ENCODE measurements at places on chromosomes 11 and 22. TPM values are rescaled to one million over a fixed set of nuclear protein-coding genes. Genes with fewer than 3 reads are reported as not detected.

The FLRT1 gene
- polyA plus RNA-seq, result 2.8 TPM

The RASGRP2 gene
- 43.6 TPM for polyA plus RNA-seq

The COA4 gene
- polyA plus RNA-seq, result 81.9 TPM

The ISX gene
- not detected for polyA plus RNA-seq

The KDM4E gene
- 0.31 TPM for polyA plus RNA-seq

The TH gene
- 0.66 TPM for polyA plus RNA-seq

DNA sequence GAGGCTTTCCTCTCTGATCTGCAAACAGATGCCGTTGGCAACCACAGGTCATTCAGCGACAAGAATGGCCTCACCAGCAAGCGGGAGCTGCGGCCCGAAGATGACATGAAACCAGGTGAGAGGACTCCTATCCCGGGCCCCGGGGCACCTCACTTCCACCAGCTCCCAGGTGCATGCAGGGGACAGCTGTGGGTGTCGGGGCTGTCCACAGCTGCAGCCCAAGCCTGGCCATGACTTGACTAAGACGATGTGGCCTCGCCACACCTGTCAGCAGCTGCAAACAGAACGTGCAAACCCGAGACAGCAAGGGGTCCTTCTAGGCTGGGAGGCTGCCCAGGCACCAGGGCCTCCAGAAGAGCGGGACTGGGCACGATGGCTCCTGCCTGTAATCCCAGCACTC, 3.6 kb downstream of the GAL start:
- DNase-seq, result no peak

DNA sequence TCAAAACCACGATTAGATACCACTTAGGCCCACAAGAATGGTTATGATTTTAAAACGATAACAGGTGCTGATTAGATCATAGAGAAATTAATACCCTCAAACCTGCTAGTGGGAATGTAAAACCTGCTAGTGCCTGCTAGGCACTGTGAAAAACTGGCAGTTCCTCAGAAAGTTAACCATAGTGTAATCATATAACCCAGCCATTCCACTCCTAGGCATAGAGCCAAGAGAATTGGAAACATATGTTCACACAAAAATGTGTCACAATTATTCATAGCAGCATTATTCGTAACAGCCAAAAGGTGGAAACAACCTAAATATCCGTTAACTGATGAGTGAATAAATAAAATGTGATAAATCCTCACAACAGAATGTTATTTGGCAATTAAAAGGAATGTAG, 122.2 kb upstream of the SYN3 start:
- no peak for DNase-seq

GRCh38 chr11:33616552-33616951, 84.1 kb downstream of the C11orf91 start:
- no peak for DNase-seq

- DNase-seq, result no peak
Observed at GRCh38 chr11:117613521-117613920, 183.5 kb downstream of the DSCAML1 start.

- no peak for DNase-seq
Observed at GRCh38 chr11:103624708-103625623, 411.5 kb upstream of the DDI1 start.

- no peak for DNase-seq
Observed at GRCh38 chr22:26848244-26848920, 191.0 kb downstream of the MIAT start.

- DNase-seq, result peak; percentile 78
Observed at GRCh38 chr11:76807206-76807875, 24.2 kb downstream of the TSKU start.

DNA sequence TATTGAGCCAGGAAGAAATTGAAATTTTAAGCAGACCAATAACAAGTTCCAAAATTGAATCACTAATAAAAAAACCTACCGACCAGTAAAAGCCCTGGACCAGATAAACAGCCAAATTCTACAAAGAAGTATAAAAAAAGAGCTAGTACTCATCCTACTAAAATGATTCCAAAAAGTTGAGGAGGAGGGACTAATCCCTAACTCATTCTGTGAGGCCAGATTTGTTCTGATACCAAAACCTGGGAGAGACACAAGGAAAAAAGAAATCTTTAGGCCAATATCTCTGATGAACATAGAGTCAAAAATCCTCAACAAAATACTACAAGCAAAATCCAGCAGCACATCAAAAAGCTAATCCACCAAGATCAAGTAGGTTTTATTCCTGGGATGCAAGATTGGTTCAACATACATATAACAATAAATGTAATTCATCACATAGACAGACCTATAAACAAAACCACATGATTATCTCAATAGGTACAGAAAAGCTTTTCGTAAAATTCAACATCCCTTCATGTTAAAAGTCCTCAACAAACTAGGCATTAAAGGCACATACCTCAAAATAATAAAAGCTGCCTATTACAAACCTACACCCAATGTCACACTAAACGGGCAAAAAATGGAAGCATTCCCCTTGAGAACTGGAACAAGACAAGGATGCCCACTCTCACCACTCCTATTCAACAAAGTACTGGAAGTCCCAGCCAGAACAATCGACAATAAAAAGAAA, 13.1 kb downstream of the OR52A5 start:
- no peak for DNase-seq

DNA sequence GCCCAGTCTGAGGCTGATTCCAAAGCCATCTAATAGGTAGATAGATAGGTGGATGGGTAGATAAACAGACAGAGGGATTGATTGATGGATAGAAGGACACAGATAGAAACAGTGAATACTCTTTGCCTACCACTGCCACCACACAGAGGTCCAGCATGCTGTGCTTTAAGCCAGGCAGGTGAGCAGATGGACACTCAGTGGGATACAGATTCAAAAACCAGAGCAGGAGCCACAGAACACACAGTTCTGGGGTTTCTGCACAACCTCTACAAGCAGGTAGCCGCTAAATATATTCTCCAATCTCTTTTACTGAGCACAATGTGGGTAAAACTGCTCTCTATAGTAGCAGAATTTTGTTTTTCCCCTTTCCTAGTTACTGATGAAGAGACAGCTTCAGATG, 20.5 kb upstream of the JHY start:
- no peak for DNase-seq

- DNase-seq, result no peak
Observed at GRCh38 chr22:46638601-46639431, 18.6 kb downstream of the GRAMD4 start.

GRCh38 chr22:35350539-35351503, 30.1 kb upstream of the HMOX1 start:
- DNase-seq, result peak; percentile 93

GRCh38 chr11:77172666-77172982, 44.6 kb downstream of the MYO7A start:
- DNase-seq, result no peak

- DNase-seq, result no peak
Observed at GRCh38 chr22:19271856-19272535, 19.5 kb downstream of the CLTCL1 start.

DNA sequence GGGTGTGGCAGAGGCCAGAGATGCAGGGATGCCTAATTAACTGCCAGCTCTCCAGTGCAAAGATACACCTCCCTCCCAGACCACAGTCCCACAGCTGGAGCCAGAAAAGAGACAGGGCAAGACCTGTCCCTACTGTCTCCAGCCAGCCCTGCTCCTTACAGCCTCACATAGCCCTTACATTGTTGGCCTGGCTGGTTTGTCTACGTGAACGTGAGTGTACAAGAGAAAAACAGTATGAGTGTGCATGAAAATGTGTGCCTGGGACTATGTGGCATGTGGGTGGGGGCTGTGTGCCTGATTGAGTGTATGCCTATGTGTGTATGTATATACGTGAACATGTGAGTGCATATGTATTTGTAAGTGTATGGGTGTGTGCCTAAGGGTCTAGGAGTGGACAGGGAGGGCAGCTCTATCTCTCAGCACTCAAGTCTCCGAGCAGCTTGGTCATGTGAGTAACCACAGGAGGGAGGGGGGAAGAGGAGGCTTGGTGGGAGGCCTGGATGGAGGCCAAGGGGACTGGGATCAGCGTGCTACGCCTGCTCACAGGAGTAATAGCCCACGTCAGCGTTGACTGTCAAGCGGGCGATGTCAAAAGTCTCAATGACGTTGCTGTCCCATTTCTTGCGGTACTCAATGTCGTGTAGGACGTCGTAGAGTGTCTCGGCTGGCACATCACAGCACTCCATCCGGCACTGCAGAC, 6.6 kb upstream of the ARAP1 start:
- peak; percentile 29 for DNase-seq

- DNase-seq, result peak; percentile 93
Observed at GRCh38 chr22:36856121-36856791, 4.5 kb upstream of the NCF4 start.

GRCh38 chr11:95736355-95736754, 53.2 kb downstream of the FAM76B start:
- DNase-seq, result no peak

GRCh38 chr22:19865141-19865829, 10.6 kb upstream of the GNB1L start:
- DNase-seq, result no peak

DNA sequence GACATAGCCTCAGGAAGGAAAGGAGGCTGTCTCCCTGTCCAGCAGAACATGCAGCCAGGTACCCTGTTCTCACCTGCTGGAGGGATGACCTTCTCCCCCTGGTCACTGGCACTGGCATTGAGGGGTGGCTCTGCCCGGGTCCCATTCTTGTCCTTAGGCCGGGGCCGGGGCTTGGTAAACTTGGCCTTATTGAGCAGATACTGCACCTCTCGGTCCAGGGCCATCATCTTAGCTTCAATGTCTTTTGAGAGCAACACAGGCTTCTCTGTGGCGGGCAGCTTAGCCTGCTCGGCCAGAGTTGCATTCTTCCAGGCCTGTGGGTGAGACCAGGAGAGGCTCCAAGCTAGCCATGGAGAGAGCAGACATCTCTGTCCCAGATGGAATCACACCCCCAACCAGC, 10.5 kb downstream of the HYOU1 start:
- DNase-seq, result no peak

Data from hindlimb muscle (tissue), 1 donor.